Kidney tubule cell (primary cell): ENCODE measurements at places on chromosomes 16 and 17.

DNA sequence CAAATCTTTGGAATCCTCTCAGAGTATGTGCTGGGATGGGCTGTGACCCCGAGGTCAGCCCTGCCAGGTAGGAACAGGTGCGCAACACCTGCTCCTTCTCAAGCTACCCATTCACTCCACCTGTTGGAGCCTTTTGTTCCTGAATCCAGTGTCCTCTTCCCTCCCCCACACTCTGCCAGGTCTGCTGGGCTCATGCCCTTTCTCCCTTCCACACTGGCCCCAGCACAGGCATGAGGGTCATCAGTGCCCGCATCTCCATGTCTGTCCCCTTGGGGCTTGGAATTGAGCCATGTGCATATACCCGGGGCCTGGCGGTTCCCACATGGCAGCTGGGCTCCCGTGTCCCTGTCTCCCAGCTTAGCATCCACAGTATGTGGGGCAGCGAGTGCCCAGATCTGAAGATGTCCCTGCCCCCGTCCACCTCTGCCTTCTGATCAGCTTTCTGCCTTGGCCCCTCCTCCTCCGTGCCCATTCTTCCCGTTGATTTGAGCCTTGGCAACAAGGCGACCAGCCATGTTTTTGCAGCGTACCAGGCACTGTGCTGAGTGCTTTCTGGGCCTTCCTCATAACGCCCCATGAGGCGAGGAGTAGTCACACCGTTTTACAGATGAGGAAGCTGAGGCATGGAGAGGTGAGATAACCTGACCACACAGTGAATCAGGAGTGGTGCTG is 102.2 kb downstream of the RAP1GAP2 start:
- DNase-seq: no peak

DNA sequence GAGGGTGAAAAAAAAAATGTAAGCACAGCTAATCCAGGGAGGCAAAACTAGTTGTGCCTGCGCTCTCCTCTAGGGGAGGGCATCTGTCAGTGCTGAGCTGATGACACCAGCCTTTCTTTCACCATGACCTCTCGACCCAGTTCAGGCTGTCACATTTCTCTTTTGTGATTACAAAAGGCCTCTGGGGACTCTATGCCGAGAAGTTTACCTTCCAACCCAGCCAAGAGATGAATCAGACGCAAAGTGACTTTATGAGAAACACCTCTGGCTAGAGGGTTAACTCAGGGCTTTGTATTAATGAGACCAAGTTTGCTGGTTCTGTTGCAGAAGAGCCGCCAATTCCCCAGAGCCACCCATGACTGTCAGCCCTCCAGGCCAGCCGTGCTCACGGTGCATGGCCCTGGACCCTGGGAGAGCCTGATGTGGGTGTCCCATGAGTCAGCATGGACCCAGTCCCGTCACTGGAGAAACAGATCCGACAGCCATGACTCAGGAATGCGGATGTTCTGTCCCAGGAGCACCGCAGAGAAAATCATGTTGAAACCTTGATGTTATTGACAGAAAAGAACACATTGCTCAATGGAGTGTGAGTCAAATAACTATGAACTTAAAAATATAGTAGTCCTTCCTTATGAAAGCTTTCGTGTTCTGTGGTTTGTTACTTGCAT is 437.2 kb downstream of the HS3ST3B1 start:
- peak; percentile 40 for DNase-seq

DNA sequence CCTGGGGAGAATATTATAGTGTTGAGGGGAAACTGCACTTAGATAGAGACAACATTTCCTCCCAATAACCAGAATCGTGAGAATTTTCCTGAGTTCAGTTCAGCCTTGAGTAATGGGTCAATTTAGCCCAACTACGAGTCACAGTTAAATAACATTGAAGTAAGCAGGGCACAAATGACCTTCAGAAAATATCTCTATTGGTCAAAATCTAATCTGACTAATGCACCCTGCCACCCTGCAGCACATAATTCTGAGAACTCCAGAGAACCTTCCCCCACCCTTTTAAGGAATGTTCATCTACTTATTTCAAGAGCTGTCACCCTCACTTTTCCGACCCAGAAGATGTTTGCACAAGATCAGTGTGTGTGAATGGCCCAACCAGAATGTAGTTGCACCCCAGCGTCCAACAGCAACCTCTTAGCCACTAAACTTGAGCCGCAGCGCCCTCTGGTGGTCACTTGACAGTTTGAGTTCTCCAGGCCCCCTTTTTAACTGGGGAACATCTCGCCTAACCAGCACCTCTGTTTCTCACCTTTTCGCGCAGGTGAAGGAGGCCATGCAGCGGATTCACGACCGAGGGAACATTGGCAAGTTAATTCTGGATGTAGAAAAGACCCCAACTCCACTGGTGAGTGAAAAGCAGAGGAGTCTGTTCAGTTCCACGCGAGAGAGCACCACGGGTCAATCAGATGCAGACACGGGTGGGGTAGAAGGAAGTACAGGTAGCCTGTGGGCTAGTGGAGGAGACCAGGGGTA is 50.9 kb upstream of the CLEC3A start:
- DNase-seq: peak; percentile 61

DNA sequence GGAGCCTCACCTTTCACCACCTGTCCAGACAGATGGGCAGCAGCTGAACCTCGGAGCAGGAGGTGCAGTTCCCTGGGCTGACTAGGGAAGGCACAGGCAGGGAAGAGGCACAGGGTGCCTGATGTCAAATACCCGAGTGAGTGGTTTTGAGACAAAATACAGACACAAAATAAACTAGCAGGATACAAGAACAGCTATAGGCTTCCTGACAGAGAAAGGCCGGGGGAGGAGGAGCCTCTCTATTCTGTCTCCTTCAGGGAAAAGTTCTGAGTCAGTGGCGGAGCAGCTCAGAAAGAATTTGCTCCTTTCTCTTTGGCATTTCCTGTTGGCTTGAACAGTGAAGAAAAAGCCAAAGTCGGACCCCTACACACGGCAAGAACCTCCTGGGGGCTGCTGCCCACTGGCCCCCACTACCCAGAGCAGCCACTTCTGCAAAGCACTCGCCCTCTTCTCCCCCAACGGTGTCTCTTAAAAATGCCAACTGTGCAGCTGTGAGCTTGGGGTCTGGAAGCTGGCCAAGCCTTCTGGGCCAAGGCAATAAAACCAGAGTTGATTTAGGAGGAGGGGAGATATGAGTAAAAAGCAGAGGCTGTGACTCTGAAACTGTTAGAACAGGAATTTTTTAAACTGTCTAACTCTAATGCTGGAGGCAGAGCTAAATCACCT is 14.4 kb upstream of the FAAP100 start:
- DNase-seq: peak; percentile 92

DNA sequence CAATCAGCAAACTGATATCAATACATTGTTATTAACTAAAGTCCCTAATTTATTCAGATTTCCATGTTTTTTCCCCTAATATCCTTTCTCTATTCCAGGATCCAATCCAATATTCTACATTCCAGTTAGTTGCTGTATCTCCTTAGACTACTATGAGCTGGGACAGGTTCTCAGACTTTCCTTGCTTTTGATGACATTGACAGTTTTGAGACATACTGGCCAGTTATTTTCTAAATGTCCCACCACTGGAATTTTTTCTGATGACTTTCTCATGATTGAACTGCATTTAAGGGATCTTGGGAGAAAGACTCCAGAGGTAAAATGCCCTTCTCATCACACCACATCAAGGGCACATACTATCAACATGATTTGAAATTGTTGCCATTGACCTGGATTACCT is 177.1 kb upstream of the MAF start:
- DNase-seq: no peak

GRCh38 chr17:42698736-42699414 is 16.5 kb downstream of the CNTNAP1 start:
- no peak for DNase-seq

DNA sequence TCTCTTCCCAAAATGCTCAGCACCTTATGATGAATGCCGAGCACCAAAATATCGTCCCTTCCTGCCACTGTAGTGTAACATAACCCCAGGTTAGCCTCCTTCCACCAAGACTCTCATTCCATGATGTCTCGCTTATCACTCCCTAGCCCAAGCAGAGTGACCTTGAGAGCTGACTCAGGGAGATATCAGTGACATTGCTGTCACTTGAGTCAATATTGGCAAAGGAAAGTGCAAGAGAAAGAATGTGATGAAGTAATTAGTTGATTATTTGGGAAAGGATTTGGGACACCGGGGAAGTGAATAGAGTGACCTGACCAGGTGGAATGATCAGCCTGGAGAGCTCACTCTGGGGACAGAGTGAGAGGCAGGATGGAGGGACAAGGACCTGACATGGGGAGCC is 2.6 kb upstream of the ANKFN1 start:
- DNase-seq: no peak

DNA sequence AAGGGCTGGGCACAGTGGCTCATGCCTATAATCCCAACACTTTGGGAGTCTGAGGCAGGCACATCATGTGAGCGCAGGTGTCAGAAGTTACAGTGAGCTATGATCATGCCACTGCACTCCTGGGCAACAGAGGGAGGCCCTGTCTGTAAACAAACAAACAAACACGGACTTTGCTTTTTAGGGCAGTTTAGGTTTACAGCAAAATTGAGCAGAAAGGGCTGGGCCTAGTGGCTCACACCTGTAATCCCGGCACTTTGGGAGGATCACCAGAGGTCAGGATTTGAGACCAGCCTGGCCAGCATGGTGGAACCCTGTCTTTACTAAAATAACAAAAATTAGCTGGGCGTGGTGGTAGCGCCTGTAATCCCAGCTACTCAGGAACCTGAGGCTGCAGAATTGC is 3.3 kb upstream of the CARHSP1 start:
- no peak for DNase-seq

- DNase-seq: no peak
These were observed 25.5 kb downstream of the KDM8 start for GRCh38 chr16:27228621-27229501.

GRCh38 chr17:77332034-77332971 is 191.5 kb downstream of the SEC14L1 start:
- DNase-seq: no peak

- DNase-seq: no peak
These were observed 1104.1 kb downstream of the CDH11 start for GRCh38 chr16:64017796-64018195.

DNA sequence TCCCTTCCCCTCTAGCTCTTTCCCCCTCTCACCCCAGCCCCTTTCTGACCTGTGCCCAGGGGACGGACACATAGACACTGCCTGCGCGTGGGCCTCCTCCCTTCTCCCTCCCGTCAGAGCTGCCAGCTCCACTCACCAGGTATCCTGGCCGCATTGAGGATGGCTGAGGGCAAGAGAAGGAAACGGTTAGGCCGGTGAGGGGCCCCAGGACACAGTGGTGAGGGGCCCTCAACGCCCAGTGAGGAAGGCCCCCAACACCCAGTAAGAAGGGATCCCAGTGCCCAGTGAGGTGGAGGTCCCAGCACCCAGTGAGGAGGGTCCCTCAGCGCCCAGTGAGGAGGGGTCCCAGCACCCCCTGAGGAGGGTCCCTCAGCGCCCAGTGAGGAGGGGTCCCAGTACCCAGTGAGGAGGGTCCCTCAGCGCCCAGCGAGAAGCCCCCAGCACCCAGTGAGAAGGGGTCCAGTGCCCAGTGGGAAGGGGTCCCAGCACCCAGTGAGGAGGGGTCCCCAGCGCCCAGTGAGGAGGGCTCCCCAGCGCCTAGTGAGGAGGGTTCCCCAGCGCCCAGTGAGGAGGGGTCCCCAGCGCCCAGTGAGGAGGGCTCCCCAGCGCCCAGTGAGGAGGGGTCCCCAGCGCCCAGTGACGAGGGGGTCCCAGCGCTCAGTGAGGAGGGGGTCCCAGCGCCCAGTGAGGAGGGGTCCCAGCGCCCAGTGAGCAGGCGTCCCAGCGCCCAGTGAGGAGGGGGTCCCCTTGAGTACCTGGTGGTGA is 1.1 kb downstream of the PRSS22 start:
- no peak for DNase-seq

GRCh38 chr16:68289202-68289601 is 21.5 kb downstream of the SLC7A6OS start:
- no peak for DNase-seq

DNA sequence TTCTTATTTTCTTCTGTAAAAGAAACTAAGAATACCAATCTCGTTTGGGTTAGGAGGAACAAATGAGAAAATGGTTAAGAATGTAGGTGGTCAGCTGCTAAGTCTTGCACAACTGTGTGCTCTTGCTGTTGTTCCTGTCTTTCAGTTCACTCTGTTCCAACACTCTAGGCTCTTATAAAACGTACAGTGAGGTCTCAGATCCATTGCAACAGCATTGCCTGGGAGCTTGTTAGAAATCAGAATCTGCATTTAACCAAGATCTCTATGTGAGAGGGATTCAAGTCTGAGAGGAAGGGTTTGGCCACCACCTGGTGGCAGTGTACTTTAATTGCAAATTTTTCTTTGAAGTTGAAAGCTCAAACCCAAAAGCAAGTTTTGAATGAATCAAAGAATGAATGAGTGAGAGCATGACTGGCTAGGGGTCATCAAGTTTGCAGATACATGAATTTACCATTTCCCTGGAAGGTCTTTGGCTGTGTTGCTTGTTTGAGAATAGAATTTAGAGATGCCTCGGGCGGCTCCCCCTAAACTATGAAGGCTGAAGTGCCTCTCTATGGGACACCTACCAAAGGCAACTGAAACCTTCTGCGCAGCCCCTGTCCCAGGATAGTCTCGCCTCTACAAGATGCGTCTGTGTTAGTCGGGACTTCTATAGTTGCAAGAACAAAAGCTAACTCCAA is 2.5 kb downstream of the ALOX15B start:
- DNase-seq: peak; percentile 67

DNA sequence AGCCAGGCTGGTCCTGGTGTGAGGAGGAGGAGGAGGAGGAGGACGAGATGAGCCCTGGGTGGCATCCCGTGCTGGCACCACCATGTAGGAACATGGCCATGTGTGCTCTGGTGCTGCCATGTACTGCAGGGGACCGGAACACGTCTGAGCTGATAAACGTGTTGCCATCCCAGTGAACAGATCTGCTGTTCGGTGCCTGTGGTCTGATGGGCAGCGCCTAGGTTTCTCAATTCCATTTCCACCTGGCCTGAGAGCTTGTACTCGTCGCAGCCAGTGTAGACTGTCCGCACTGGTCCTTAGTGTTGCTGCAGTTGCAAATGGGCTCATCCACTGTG is 28.4 kb upstream of the FOXK2 start:
- no peak for DNase-seq

DNA sequence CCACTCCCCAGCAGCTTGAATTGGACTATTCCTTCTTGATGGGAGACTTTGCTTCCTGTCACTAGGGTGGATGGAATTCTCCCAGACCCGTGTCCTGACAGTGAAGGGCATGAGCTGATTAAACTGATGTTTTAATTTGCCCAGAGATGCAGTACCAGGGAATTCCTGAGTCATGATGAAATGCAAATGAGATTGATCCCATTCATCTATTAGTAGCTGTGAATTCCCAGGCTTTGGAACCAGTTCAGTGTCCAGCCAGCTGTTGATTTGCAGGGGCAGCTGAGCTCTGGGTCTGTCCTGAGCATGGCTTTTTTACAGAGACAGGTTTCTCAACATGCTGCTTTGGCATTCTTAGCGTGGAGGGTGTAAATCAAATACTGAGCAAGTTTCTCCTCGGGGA is 157.9 kb downstream of the PITPNC1 start:
- DNase-seq: no peak

- no peak for DNase-seq
These were observed 10.0 kb downstream of the ZNF668 start for GRCh38 chr16:31063843-31064611.

GRCh38 chr16:49588729-49589384 is 215.3 kb downstream of the C16orf78 start:
- DNase-seq: peak; percentile 30

GRCh38 chr16:86630471-86630870 is 52.1 kb downstream of the FOXL1 start:
- DNase-seq: no peak
